ENCODE measurements at places on chromosomes 13 and 19.

GRCh38 chr19:14440049-14440448 is 6.9 kb downstream of the PKN1 start:
- no peak for DNase-seq

DNA sequence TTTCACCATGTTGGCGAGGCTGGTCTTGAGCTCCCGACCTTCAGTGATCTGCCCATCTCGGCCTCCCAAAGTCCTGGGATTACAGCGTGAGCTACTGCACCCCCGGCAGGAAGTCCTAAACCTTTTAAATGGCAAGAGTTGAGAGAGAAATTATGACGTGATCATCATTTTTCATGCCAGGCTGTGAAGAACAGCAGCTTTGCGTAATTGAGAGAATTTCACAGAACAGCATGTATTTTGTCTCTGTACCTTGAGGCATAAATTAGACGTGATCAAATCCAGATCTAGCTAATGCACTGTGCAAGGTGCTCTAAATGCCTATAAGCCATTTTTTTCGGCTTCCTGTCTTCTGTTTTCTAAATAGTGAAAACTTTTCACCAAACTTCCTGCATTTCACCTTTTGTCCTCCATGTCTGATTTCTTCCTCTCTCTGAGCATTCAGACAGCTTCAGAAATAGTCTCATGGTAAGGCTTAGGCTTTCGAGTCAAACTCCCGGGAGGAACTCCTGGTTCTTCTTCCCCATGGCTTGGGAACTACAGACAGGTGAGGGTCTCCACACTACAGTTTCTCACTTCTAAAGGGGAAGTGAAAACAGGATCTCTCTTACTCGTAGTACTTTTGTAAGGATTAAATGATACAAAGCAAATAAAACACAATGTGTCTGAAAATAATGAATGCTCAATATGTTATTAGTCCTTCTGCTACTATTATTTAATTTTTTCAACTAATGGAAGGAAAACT is 51.0 kb downstream of the WDFY2 start:
- DNase-seq, result no peak

DNA sequence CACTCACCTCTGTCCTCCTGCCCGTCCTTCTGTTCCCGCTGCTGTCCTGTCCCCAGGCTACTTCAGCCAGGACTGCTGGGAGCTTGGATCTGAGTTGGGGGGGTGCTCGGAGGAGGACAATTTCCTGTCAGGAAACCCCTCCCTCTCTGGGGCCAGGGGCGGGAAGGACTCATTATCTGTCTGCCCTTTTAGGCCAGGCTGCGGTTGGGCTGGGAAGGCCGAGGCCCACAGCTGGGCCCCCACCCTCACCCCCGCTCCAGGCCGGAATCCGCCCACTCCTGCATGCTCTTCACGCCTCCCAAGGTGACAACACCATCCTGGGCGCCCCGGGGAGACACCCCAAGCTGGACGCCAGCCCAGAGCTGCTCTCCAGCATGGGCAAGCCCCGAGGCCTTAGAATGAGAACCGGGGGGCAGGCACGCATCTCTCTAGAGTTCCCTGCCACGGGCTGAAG is at the start of gene EXOC3L2:
Gene EXOC3L2 (minus strand): TSS at position 74 of the 454 bp plus-strand sequence. CDS start 6,362 bp downstream, outside the sequence.
- DNase-seq, result no peak

GRCh38 chr13:41354416-41354815 is 43.3 kb downstream of the NAA16 start:
- DNase-seq, result no peak

DNA sequence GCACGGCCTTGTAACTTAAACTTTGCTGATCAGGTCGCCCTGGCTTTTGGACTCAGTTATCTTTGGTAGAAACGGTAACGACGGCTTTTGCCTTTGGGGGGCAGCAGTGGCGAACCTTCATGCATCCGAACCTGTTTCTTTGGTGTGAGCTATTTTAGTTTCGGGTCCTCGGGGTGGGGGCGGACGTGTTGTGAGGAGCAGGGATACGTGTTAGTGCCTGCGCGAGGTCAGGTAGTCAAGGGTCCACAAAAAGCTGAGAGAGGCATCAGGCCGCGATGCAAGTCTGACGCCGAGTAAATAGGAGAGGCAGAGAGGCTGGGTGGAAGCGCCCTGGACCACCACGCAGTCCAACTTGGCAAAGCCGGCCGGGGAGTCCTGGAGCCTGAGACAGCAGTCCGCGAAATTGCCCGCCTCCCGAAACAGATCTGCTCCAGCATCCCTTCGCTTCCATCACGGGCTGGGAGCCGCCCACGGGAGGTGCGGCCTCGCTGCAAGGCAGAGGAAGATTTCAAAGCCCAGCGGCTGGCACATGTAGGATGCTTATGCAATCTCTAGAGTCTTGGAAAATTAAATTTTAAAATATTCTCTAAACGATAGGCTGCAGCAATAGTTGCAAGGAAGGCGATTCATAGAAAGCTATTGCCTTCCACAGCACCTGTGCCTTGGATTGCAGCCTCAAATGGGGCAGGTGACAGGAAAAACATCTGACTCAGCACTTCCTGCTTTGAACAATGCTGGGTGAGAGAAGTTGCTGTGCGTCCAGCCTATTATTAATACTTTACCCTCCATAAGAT is 4.6 kb upstream of the TPP2 start:
- DNase-seq, result no peak

- no peak for DNase-seq
Observed at GRCh38 chr19:45883881-45884681, 1.9 kb downstream of the IRF2BP1 start.

- DNase-seq, result no peak
Observed at GRCh38 chr13:101925731-101926130, 473.3 kb downstream of the ITGBL1 start.

DNA sequence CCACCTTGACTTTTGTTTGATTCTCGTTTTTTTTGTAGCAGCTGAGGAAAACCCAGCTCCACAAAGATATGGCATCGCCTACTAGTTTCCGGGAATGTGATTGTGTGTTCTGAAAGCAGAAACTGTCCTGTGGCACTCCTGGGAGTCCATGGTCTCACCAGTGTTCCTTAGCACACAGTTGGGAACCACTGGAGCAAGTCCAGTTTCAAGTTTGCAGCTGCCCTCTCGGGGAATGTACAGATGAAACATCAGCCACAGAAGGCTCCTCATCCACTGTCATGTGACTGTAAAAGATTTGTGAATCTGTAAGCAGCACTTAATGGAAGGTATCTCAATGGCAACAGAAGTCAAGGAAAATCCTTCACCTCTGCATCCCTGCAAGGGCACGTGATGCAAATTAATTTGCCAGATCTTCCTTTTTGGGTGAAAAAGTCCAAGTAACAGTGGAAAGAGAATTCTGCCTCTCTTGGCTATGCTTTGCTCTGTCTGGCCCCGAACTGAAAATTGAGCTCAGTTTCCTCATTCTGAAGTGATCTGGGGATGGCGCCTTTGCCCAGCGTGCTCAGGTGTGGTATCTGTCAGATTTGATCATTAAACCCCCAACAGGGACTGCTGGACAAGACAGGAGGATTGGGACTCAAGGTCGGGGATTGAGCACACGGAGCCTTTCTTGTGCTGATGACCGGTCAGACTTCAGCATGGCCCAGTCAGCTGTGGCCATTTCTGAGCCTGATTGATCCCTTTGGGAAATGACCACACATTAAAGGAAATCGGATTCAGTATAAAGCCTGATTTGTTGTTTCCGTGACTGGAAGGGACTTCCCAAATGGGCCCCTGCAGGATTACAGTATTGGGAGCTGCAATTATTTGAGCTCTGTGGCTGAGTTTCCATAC is 58.8 kb downstream of the ING1 start:
- DNase-seq, result no peak

- DNase-seq, result no peak
Observed at GRCh38 chr19:55358943-55359908, 3.8 kb downstream of the GARIN5B start.

DNA sequence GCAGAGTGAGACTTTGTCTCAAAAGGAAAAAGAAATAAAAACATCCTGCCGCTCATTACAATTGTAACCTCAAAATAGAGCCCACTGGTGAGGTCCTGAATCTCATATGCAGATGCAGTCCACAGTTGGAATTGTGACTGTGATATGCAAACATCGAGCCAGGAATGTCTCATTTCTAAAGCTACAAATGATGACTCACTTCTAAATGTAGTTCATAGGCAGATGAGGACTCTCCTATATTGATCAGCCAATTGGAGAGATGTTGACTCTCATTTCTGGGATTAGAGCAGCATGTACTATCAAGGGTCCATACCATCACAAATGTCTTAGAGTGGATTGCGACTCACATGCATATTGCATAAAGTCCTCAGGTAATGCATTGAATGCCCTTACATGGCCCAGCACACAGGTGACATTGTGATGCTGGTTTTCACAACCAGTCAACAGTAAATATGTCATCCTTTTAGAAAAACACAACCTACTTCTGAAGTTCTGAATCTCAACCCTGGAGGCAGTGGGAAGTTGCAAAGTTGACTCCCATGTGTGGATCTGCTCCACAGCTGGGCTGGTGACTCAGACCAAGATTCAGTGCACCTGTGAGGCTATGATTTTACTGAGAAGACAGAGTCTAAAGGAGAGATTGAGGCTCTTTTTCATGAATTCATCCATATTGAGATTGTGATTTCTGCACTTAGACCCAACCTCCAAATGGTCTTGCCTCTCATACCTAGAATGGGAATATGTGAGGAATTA is 16.9 kb upstream of the ZNF254 start:
- no peak for DNase-seq

GRCh38 chr13:61255040-61255796 is 160.4 kb downstream of the PCDH20 start:
- DNase-seq, result no peak

- DNase-seq, result no peak
Observed at GRCh38 chr13:33730147-33730546, 87.8 kb upstream of the RFC3 start.

- DNase-seq, result no peak
Observed at GRCh38 chr19:28948026-28948425, 264.9 kb downstream of the UQCRFS1 start.

- no peak for DNase-seq
Observed at GRCh38 chr13:41416276-41416675, 41.1 kb upstream of the RGCC start.

DNA sequence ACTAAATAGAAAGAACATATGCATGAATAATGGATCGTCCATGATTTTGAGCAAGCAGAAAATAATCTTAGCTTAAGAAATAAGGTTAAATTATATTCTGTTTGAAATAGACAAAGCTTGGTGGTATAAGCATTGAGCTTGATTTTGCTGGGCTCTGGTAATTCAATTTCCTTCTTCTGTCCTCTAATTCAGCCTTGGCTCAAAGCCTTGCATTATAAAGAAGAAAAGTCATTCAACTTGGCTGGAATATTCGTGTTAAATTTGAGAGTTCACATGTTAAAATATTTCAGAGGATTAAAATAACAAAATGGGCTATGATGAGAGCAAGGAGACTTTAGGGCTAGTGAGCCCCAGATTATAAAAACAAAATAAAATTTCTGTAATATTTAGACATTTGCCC is 415.4 kb upstream of the PCDH20 start:
- DNase-seq, result no peak

DNA sequence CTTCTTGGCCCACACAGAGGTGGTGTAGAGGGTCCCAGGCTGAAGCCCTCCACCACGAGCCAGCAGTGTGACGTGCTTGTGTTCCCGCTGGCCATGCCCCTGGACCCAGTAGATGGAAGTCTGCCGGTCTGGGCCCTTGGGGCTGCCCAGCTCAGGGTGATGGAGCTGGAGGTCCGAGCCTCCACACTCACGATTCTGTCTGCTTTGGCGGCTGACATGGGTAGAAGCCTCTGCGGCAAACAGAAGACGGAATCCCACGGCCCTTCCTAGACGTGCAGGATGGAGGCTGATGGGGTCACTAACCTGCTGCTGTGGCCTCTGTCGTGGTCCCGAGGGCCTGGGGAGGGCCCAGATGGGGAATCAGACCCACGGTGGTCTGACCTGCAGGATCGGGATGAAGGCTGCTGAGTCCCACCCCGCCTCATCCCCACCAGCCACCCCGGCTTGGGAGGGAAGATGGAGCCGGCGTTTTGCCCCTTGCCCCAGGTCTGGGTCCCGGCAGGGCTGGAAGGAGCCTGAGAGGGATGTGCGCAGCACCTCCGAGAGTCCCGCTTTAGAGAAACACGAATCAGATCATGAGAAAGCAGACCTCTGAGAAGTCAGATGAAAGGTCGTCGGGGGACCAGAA is 4.4 kb downstream of the TMEM86B start:
- no peak for DNase-seq

GRCh38 chr19:2140138-2140569 is 11.2 kb downstream of the AP3D1 start:
- DNase-seq, result no peak

GRCh38 chr19:44002212-44002565 is 568 bp upstream of the ZNF230 start:
- DNase-seq, result no peak

GRCh38 chr13:113105032-113105920 is at the start of gene F7:
F7 (plus strand) TSS chr13:113105791; CDS start chr13:113105842, 51 bp downstream.
- DNase-seq, result no peak

DNA sequence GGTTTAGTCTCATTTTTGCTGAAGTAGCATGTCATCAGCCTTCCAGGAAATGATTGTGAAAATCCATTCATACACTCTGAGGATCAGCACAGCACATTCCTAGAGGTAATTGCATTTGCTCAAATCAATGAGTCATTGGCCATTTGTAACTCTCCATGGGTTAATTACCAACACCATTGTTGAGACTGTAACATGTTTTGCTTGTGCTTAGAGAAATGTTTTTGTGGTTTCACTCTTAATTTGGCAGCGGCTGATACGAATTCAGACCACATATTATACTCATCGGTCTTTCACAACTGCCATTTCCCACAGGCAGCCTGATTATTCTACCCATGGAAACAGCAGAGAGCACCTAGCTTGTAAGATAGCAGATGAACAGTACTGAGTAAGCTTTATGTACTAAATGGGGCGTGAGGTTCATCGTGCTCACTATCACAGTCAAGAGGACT is 110.3 kb downstream of the NHLRC3 start:
- DNase-seq, result peak; percentile 31
